Activated naive CD8-positive, alpha-beta T cell treated with anti-CD3 and anti-CD28 coated beads, Interleukin-2, amount 50 U/mL, for 16 hours (primary cell): ENCODE measurements at places on chromosomes 5 and 9.

GRCh38 chr5:54234304-54234933 lies 76.0 kb downstream of the ARL15 start:
- DNase-seq: no peak

DNA sequence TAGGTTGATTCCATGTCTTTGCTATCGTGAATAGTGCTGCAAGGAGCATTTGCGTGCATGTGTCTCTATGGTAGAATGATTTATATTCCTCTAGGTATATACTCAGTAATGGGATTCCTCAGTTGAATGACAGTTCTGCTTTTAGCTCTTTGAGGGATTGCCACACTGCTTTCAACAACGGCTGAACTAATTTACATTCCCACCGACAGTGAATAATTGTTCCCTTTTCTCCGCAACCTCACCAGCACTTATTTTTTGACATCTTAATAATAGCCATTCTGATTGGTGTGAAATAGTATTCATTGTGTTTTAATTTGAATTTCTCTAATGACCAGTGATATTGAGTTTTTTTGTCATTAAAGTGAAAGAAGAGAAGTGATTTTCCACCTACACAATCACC lies 18.5 kb downstream of the IFNA5 start:
- no peak for DNase-seq

- DNase-seq: no peak
Measured at GRCh38 chr5:38257308-38258041, 884 bp upstream of the EGFLAM start.

- DNase-seq: no peak
Measured at GRCh38 chr5:76351577-76351976, 51.5 kb upstream of the IQGAP2 start.

- DNase-seq: no peak
Measured at GRCh38 chr5:98997000-98997399, 68.2 kb upstream of the CHD1 start.

DNA sequence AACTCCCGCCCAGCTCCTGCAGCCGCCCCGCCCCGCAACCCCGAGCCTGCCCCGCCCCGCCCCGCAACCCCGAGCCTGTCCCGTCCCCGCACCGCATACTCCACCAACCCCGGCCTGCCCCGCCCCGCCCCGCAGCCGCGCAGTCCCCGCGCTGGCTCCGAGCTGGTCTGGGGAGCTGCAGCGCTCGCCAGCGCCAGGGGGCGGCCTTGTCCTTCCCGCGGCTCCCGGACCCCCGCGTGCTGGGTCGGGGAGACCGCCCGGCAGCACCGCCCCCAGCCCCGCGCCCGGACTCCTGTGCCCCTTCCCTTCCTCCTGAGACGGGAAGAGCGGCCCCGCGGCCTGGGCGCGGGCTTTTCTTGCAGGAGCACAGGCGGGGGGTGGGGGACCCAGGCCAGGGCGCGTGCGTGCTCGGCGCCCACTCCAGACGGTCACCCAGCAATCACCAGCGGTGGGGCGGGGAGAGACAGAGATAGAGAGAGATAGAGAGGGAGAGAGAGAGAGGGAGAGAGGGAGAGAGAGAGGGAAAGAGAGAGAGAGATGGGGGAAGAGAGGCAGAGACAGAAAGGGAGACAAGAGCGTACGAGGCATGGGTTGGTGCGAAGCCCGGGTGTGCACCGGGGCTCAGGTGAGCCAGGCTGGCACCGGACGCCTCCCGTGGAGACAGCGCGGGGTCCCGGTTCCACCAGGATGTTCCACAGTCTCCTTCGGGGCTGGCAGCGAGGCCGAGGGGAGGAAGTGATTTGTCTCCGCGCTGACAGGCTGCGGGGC lies 14.7 kb upstream of the TMEM250 start:
- no peak for DNase-seq

DNA sequence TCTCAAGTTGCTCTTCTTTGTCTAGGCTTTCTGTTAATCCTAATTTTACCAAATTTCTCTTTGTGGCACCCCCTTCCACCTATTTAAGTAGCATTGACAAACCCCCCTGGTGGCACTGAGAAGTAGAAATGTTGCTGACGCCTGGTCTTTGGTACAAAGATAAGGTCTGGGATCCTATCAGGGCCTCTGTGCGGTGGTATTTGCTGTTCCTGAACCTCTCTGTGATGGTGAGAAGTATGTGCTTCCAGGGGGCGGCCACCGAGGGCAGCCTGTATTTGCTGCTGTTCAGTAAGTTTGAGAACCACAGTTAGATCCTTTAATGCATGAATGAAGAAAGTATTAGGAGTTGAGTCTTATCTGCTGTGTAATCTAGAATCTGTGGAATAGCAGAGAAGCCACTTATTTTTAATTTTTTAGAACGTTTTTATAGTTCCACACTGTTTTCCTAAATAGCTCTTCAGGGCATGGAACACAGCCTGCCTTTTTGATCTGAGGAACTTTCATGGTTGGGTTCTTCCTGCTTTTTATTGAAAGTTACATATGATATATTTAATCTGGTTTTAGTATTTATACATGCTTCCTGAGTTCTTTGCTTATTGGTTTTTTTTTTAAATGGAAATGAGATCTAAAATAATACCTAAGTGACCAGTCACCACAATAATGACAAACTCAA lies 124.2 kb downstream of the TRIO start:
- no peak for DNase-seq
